ENCODE measurements at places on chromosomes 3 and 15.

DNA sequence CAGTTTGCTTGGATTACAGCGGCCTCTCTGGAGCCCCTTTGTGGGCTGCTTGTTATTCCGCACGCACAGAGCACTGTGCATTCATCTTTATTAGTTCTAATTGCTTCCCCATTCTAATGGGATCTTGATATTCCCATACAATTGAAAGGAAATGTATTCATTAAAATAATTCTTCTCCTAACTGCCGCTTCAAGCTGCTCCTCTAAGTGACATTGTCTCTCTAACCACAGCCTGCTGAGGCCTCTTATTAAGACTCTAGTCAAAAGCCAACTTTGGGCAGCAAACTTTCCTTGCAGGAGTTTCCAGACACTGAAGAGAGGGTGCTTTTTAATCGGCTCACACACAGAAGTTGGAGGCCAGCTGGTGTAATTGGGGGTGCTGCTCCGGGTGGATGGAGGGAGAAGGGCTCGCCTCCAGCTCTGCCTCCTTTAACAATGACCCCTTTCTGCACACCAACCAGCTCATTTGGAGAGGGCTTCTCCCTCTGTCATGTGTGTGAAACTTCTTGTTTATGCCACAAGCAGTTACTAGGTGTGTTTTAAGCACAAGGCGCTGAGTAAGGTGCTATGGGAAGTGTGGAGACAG is 5.6 kb upstream of the MAGEF1 start:
- DNase-seq, result no peak
- no peak overlapping the region for H3K4me3 ChIP-seq
- peaks cover 3% of the 10 kb centered on the region for H3K4me1 ChIP-seq
- no peaks in the 10 kb centered on the region for H3K36me3 ChIP-seq
- H3K27me3 ChIP-seq, result no peaks in the 10 kb centered on the region
- no peak overlapping the region for H3K27ac ChIP-seq

- DNase-seq, result no peak
- H3K36me3 ChIP-seq, result no peaks in the 10 kb centered on the region
- no peak overlapping the region for H3K27ac ChIP-seq
- H3K4me1 ChIP-seq, result no peaks in the 10 kb centered on the region
- no peak overlapping the region for H3K4me3 ChIP-seq
- H3K27me3 ChIP-seq, result no peaks in the 10 kb centered on the region
Observed at GRCh38 chr3:191301017-191301416, 28.2 kb upstream of the CCDC50 start.

GRCh38 chr15:77483425-77484140 is 62.9 kb downstream of the HMG20A start:
- no peak for DNase-seq
- H3K4me1 ChIP-seq, result peaks cover 38% of the 10 kb centered on the region
- peaks cover 10% of the 10 kb centered on the region for H3K36me3 ChIP-seq
- no peak overlapping the region for H3K4me3 ChIP-seq
- no peaks in the 10 kb centered on the region for H3K27me3 ChIP-seq
- peak overlapping the region; percentile 18 for H3K27ac ChIP-seq

DNA sequence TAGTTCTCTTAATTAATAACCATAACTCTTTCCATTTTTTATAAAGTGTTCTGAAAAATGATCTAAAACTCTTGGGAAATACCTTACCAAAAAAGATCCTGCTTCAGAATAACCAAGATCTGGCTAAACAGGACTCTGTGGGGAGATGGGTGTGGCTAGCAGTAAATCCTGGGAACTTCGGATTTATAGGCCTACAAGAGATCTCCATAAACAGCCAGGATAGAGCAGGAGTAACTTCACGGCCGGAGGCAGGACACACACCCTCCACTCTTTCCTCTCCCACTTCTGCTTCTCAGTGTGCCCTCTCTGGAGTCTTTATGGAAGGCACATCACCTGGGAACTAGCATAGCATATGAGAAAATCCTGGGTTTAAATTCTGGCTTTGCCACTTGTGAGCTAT is 309.4 kb upstream of the SOX2 start:
- H3K4me1 ChIP-seq, result no peaks in the 10 kb centered on the region
- no peaks in the 10 kb centered on the region for H3K36me3 ChIP-seq
- H3K27me3 ChIP-seq, result no peaks in the 10 kb centered on the region

GRCh38 chr3:146536681-146537080 is 7.7 kb downstream of the PLSCR1 start:
- peak overlapping the region; percentile 59 for H3K27ac ChIP-seq
- no peaks in the 10 kb centered on the region for H3K27me3 ChIP-seq
- peaks cover 2% of the 10 kb centered on the region for H3K36me3 ChIP-seq
- DNase-seq, result no peak
- H3K4me3 ChIP-seq, result no peak overlapping the region

DNA sequence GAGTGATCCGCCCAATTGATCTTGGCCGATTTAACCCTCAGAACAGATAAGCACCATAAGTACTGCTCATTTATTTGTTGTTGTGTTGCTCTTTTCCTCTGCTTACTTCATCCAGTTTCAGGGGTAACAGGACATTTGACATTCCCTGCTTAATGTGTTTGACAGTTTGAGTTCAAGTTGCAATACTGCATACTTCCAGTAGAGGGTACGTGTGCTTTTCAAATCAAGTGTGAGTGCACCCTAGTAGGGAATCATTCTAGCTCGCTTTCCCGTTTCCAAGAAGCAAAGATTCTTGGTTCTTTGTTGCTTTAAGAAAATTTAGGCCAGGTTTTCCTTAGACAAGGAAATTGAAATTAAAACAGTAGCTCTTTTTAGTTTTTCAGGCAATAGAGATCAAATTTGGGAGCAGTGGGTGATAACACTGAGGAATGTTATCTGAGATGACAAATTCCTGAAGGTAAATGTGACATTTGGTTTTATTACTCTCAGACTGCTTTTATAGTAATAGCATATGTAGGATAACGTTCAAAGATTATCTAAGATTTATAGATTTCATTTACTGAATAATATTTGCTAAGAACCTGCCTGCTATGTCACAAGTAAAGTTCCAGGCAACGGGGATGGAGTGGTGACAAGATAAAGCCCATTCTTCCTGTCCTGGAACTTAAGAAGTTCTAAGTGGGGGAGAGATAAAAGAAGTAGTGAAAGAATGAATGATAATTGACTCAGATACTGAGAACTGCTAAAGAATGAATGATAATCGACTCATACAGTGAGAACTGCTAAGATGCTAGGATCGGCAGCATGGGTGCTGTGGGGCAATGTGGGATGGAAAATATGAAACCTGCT is 73.3 kb downstream of the SYNPR start:
- H3K36me3 ChIP-seq, result no peaks in the 10 kb centered on the region
- H3K27ac ChIP-seq, result no peak overlapping the region
- H3K27me3 ChIP-seq, result no peaks in the 10 kb centered on the region
- H3K4me3 ChIP-seq, result no peak overlapping the region

DNA sequence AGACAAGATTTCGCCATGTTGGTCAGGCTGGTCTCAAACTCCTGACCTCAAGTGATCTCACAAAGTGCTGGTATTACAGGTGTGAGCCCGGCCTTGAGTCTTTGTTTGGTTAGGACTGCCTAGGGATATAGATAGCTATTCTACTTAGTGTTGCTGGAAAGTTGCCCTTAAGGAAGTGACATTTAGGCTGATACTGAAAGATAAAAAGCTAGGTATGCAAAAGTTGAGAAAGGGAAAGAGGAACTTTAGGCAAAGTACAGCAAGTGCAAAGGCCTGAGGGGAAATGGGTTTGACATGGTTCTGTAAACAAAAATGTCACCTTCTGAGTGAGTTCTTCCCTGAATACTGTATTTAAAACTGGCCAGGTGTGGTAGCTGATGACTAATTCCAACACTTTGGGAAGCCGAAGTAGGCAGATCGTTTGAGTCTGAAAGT is 111.5 kb downstream of the ZNF609 start:
- no peak overlapping the region for H3K4me3 ChIP-seq
- H3K27me3 ChIP-seq, result no peaks in the 10 kb centered on the region
- no peak overlapping the region for H3K27ac ChIP-seq

DNA sequence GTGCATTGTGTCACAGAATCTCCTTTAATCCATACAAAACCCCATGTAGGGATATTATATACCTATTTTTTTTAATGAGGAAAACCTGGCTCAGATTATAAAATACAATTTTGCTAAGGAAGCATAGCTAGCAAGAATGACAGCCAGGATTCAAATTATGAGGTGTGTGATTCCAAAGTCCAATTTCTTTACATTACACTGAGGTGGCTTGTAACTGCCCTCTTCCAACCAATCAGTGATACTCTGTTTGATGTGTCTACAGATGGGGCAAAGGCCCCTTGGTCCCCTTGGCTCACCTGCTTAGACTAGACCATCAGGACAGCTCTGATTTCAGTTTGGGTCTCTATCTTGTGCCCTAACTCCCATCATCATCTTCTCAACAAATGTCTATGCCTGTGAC is 120.3 kb upstream of the ADAMTS9 start:
- H3K4me3 ChIP-seq, result no peak overlapping the region
- no peaks in the 10 kb centered on the region for H3K4me1 ChIP-seq
- H3K36me3 ChIP-seq, result no peaks in the 10 kb centered on the region
- H3K27me3 ChIP-seq, result no peaks in the 10 kb centered on the region
- H3K27ac ChIP-seq, result no peak overlapping the region
- no peak for DNase-seq

DNA sequence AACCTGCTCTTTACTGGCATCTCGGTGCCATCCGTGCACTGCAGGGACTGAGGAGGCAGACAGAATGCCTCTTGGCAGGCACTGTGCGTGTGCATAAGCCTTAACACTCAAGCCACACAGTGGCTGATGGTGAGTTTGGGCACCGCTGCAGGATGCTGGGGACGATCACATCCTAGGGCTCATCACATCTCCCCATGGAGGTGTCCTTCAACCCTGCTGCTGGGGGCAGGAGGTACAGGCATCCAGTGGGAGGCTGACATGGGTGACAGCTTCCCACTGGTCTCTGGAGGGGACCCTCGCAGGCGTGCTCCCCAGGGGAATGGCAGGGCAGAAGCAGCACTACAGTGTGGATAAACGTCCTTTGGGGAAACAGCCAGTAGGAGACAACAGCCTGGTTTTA is 190.9 kb downstream of the ADAMTS17 start:
- no peaks in the 10 kb centered on the region for H3K27me3 ChIP-seq
- no peak overlapping the region for H3K27ac ChIP-seq
- no peaks in the 10 kb centered on the region for H3K4me1 ChIP-seq
- no peak overlapping the region for H3K4me3 ChIP-seq
- DNase-seq, result no peak
- no peaks in the 10 kb centered on the region for H3K36me3 ChIP-seq

- peak; percentile 77 for DNase-seq
- H3K4me1 ChIP-seq, result no peaks in the 10 kb centered on the region
- H3K36me3 ChIP-seq, result no peaks in the 10 kb centered on the region
- no peaks in the 10 kb centered on the region for H3K27me3 ChIP-seq
- H3K4me3 ChIP-seq, result no peak overlapping the region
Observed at GRCh38 chr3:152258448-152259393, 10.0 kb upstream of the MBNL1 start.

GRCh38 chr3:127412578-127413317 is 124.9 kb upstream of the PRR20G start:
- H3K27ac ChIP-seq, result no peak overlapping the region
- no peak overlapping the region for H3K4me3 ChIP-seq
- no peaks in the 10 kb centered on the region for H3K4me1 ChIP-seq
- H3K27me3 ChIP-seq, result peaks cover 31% of the 10 kb centered on the region
- H3K36me3 ChIP-seq, result no peaks in the 10 kb centered on the region

GRCh38 chr3:70256566-70256965 is 55.9 kb downstream of the MDFIC2 start:
- no peaks in the 10 kb centered on the region for H3K36me3 ChIP-seq
- H3K4me3 ChIP-seq, result no peak overlapping the region
- H3K27ac ChIP-seq, result no peak overlapping the region
- no peaks in the 10 kb centered on the region for H3K27me3 ChIP-seq

- no peak overlapping the region for H3K27ac ChIP-seq
- H3K4me3 ChIP-seq, result no peak overlapping the region
- DNase-seq, result no peak
- no peaks in the 10 kb centered on the region for H3K4me1 ChIP-seq
- no peaks in the 10 kb centered on the region for H3K36me3 ChIP-seq
Observed at GRCh38 chr3:54454806-54455205, 332.5 kb downstream of the CACNA2D3 start.

DNA sequence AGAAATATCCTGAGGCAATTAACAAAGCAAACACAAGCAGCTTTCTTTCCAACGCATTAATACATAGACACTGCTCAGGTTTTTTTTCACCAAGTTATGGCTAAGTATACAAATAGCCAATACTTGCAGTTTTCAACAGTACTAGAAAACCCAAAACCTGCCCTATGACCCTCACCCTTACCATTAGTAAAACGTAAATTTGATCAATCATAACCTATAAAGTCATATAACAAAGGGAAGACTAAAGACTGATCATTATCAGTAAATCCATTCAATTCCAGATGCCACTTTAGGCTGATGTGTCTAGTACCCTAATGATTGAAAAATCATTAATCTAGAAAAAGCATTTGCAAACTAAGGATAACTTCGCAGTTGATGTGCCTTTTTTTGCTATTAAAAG is 3.2 kb downstream of the SERP1 start:
- peaks cover 33% of the 10 kb centered on the region for H3K36me3 ChIP-seq
- H3K27me3 ChIP-seq, result no peaks in the 10 kb centered on the region
- no peak overlapping the region for H3K4me3 ChIP-seq
- no peak for DNase-seq
- peaks cover 29% of the 10 kb centered on the region for H3K4me1 ChIP-seq

DNA sequence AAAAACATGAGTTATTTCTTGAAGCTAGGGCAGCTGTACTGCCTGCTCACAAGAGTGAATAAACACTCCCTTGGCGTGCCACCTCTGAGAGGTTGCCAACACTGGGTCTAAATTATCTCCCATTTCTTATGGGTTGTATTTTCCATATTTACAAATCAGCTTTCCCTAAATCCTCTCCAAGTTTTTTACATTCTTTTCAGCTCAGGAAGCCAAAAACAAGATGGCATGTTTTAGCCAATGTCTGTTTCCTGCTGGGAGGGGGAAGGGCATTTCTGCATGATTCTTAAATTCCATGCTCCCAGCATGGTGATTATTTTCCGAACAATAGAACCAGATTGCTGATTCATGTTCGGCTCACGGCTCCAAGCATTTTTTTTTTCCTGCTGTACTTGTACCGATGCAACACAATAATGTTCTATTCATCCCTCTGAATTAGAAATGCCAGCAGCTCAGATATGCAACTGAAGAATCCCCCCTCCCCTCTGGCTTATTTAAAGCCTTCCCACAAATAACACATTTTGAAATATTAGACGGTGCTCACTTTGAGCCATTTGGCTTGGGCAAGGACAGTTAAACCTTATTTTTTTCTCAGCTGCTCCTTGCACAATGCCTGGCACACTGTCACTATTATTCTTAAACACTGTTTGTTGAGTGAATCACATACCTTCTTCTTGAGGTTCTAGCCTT is 252.5 kb downstream of the THRB start:
- no peak overlapping the region for H3K27ac ChIP-seq
- H3K4me1 ChIP-seq, result peaks cover 4% of the 10 kb centered on the region
- no peak for DNase-seq
- H3K27me3 ChIP-seq, result no peaks in the 10 kb centered on the region
- no peak overlapping the region for H3K4me3 ChIP-seq

DNA sequence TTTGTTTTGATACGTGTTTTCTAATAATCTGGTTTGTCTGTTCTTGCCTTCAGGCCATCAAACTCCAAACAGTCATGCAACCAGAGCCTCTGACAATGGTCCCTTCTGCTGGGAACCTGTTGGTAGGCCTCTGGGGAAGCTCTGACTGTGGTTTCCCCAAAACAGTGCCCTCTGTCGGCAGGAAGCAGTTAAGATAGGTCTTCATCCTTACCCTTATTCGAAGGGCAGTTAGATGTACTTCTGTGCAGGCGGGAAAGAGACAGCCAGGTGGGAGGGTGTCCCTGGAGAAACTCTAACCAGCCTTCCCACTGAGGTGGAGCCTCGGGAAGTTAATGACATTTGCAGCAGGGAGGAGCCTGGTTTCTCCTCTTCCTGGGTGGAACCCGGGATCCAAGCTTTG is 81.6 kb upstream of the CHMP2B start:
- H3K27me3 ChIP-seq, result no peaks in the 10 kb centered on the region
- H3K4me3 ChIP-seq, result no peak overlapping the region
- no peaks in the 10 kb centered on the region for H3K36me3 ChIP-seq
- DNase-seq, result no peak
- H3K27ac ChIP-seq, result no peak overlapping the region
- no peaks in the 10 kb centered on the region for H3K4me1 ChIP-seq

Data from Panc1 (cell line).